HT1080 (cell line): ENCODE measurements at places on chromosomes 5 and 9. TPM values are rescaled to one million over a fixed set of nuclear protein-coding genes. Genes with fewer than 3 reads are reported as not detected.

The PCDHB12 gene
- total RNA-seq: not detected in 2 replicates

- DNase-seq: peak; percentile 20
Measured at GRCh38 chr5:154444556-154445421, 1.0 kb upstream of the SAP30L start.

DNA sequence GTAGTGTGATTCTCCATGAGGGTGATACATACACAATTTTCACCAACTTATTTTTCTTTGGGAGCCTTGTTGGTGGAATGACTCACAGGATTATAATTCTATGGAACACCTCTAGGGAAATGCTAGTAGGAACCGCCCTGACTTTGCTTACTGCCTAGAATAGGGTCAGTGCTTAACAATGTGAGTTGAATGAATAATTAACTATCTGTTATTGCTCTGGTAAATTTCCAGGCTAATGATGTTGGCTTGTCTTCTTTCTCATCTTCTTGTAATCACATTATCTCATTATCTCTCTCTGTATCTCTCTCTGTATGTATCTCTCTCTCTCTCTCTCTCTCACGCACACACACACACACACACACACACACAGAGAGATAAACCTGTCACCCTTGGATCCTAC, 291.1 kb downstream of the TRIM32 start:
- peak; percentile 69 for DNase-seq

DNA sequence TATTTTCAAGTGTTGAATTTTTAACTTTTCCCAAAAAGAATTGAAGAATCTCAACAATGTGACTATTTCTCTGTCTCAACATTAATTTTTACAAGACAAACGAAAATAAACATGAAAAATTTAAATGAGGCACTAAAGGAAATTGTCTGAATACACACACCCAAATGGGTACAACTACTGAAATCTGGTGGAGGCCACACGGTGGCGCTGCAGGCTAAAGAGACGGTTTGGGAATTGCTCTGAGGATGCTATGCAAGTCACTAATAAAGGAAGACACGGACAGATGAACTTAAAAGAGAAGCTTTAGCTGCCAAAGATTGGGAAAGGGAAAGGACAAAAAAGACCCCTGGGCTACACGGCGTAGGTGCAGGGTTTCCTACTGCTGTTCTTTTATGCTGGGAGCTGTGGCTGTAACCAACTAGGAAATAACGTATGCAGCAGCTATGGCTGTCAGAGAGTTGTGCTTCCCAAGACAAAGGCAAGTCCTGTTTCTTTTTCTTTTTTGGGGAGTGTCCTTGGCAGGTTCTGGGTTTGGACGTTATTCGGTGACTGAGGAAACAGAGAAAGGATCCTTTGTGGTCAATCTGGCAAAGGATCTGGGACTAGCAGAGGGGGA, at the start of gene PCDHB10:
Gene PCDHB10 (plus strand): TSS at position 244 of the 616 bp plus-strand sequence. CDS start 200 bp downstream, at position 444.
- peak; percentile 19 for DNase-seq

The WNT8A gene
- not detected in 2 replicates for total RNA-seq

The SLC36A2 gene
- not detected in 2 replicates for total RNA-seq
